ENCODE measurements at places on chromosomes 6 and 20.

GRCh38 chr6:75794351-75794846 lies 45.4 kb downstream of the MYO6 start:
- DNase-seq = no peak

- DNase-seq = no peak
Observed at GRCh38 chr20:53786445-53787267, 193.0 kb upstream of the ZNF217 start.

DNA sequence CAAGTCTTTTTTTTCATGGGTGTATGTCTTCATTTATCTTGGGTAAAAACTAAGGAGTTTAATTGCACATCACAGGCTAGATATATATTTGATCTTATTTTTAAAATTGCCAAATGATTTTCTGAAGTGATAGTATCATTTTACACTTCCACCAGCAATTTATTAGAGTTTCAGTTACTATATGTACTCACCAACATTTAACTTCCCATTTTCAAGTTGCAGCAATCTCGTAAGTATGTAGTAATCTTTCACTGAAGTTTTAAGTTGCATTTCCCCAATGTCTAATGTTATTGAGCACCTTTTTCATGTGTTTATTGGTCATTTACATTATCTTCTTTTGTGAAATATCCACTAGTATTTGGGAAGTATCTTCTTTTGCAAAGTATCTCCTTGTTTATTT lies 277.4 kb upstream of the CNR1 start:
- DNase-seq = peak; percentile 21

DNA sequence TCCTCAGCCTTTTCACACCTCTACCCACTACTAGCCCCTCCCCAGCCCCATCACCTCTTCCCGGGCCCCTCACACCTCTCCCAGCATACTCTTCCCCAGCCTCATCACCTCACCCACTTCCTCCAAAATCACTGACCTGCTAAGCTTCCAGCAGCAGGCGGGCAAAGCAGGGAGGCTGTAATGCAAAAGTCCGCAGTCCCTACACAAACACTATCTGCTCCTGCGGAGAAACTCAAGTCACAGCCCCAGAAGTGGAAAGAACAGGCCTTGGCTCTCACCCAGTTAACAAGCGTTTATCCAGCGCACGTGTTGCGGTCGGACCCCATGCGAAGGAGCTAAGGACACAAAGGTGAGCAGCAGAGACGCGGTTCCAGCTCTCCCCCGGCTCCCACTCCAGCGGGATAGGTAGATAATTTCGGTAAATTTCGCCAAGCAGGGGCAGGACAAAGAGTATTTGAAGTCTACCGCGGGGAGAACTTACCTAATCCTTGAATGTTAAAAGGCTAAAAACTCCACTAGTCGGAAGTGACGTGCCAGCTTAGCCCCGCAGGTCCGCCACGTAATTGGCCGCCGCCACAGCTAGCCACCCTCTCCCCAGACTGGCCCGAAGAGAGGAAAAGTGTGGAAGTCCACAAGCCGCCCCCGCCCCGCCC lies 728 bp upstream of the TRIM39 start:
- DNase-seq = peak; percentile 28

GRCh38 chr6:141097471-141097870 lies 1035.3 kb upstream of the GJE1 start:
- no peak for DNase-seq

GRCh38 chr6:134477991-134478635 lies 160.2 kb upstream of the SGK1 start:
- DNase-seq = no peak

DNA sequence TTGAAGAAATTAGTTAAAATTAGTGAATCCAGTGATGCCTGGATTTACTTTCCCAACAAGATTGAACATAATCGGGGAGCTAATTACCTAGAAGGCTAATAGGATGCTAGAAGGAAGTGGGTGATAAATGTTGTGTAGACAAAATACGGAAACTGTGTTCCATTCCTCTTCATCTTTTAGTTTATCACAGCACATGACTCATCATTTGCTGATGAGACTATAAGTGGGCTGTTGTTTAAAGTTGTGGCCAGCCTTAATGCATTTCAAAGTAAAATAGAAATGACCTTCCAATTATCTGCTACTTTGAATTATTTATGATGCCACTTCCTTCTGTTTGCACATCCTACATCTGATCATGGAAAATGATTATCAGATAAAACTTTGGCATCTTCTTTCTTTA lies 43.4 kb downstream of the OGFRL1 start:
- no peak for DNase-seq

GRCh38 chr6:16818992-16819626 lies 57.8 kb upstream of the ATXN1 start:
- DNase-seq = no peak

Data from GM12878 (cell line).